Activated effector memory CD4-positive, alpha-beta T cell treated with Interleukin-2 at 50 U/mL for 16 hours (primary cell): ENCODE measurements at places on chromosomes 3 and 15.

DNA sequence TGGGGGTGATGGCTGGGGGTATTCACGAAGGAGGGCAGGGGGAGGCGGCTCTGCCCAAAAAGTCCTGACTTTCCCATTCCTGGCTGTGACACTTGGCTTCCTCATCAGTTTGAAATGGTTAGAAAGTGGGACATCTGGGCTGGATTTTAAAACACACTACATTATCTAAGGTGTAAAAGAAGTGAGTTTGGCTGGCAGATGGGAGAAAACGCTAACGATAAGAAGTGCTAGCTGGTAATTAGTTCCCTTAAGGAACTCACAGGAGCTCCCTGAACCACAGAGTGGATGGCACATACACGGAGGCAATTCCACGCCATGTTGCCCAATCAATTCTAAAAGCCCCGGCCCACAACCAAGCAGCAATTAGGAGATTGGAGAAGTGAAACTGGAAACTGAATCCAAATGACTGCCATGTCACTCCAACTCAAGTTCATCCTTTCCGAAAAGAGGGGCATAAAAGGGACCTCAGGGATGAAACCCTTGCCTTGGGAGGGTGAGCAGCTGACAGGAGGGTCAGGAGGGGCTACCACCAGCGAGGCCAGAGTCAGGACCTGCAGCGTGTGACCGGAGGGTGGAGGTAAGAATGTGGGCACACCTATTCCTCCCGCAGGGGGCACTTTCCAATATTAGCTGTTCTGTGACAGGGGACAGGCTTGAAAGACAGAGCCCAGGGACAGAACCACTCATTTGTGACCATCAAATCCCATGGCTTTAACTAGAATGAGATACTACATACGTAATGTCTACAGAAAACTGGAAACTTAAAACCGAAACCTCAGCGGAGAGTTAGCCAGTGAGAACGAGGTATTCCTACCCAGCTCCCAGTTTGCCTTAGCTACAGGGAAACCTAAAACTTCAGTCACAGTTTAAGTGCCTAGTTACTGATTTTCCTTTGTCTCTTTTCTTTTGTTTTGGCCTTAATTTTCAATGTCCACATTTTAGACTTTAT lies 95.3 kb upstream of the OXTR start:
- DNase-seq: no peak

DNA sequence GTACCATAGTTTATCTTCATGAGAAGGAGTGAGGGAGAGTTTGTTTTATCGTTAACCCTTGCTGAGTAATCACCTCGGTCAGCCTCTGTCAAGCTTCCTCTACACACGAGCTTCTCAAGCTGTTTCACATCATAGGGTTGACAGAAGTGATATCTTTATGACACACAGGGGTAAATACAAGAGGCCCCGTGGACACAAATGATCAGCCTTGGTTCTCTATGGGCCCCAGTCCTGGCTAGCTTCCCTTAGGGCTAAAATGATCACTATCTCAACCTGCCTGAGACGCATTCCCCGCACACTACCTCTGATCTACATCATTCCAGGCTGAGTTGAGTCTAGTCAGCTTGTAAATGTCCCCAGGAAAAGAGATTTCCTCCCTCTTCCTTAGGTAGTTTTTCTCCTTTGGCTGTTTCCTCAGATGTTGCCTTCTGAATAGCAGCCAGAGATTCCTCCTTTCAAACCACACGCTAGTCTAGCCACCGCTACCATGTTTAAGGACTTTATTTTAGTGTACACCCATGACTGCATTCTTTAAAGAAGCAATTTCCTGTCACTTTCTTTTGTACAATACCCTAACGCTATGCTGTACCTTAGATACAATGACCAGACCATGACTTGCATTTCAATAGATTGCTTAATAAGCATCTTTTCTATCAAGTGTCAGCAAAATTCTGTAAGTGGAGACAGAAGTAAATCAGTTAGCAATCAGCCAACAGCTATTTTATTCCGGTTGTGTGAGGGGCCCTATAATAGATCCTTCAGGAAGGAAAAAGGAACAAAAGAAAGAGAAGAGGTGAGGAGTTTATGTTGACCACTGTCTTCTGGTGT lies 35.1 kb upstream of the PPARG start:
- DNase-seq: no peak

- no peak for DNase-seq
Observed at GRCh38 chr3:180911876-180912303, 580 bp upstream of the FXR1 start.

DNA sequence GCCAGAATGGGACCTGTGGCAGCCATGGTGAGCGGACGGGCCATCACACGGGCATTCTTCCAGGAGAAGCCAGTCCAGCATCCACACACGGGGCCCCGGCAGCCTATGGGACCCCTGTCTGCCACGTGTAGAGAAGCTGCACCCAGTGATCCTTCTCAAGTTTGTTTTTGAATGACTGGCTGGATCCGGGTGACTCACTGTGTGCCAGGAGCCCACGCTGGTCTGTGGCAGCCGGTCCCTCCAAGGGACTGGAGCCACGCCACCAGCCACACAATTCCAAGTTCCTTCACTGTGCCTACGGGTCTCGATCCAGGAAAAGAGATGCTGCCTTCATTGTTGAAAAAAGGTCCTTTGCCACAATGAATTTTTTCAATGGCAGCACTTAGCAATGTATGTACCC lies 58.1 kb downstream of the ATP10A start:
- DNase-seq: no peak

GRCh38 chr15:63134245-63134985 lies 12.8 kb downstream of the LACTB start:
- DNase-seq: no peak

- no peak for DNase-seq
Observed at GRCh38 chr15:74482661-74483060, 21.7 kb upstream of the UBL7 start.

DNA sequence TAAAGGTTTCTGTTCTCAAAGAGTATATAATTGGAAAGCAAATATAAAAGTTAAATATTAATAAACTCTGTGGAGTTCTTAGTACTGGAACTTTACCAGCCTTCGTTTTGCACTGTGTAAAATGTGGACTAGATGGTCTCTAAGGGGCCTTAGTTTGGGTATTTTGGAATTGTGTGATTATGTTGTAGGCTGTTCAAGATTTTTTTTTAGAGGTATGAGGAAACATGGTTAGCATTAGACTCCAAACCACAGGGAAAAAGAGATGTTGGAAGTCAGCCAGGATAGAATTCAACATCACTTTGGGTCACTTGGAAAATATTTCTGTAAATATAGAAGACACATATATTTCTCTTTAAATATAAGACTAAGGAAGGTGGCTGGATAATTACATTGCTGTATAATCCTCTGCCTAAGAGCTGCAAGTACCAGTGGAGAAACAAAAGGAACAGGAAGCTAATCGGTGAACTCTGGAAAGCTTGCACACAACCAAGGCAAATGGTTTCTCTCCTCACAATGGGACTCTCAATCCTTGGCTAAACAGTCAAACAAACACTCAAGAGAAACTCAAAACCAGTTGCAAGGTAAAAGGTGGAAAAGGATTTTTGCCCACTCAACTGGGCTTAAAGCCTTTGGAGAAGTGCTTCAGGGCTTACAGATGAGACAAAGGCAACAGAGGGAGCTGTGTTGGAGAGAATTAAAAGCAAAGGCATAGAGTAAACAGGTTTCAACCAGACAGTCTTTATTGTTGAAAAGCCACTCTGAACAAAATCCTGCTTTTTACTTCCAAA lies 141.7 kb downstream of the NR1D2 start:
- no peak for DNase-seq
